ENCODE measurements at places on chromosomes 11 and 22.

GRCh38 chr22:16695261-16695660 lies 102.7 kb upstream of the CCT8L2 start:
- no peak for DNase-seq

DNA sequence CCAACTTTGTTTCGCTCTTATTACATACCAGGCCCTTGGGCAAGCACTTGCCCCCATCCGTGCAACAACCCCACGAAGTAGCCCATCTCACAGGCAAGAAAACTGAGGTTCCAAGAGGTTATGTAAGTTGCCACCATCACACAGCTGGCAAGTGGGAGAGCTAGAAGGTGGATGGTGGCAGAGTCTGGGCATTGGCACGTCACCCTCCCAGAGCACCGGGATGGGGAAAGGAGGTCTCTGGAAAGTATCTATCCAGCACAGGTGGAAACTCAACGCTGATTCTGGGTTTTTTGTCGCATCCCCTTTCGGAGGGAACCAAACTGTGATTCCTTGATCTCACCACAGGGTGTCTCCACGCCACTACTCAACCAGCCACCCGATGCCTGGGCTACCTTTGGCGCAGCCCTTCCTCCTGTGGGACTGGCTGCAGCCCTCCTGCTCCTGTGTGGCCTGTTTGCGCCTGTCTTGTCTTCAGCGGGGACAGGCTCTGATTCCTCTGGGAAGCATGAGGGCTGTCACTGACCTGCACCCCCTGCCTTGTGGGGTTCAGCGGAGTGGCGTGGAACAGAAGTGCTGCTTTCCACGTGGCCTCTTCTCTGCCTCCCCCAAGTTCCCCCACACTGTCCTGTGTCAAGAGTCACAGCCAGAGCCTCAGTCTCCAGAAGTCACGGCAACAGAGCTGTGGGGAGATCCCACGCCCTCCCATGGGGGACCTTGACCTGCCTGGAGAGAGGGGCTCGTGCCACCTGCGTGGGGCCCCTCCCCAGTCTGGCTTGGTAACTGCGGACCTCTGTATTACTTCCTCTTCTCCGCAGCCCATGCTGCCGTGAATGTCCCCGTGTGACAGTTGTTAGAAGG lies 34.4 kb upstream of the TRIM29 start:
- DNase-seq, result no peak

DNA sequence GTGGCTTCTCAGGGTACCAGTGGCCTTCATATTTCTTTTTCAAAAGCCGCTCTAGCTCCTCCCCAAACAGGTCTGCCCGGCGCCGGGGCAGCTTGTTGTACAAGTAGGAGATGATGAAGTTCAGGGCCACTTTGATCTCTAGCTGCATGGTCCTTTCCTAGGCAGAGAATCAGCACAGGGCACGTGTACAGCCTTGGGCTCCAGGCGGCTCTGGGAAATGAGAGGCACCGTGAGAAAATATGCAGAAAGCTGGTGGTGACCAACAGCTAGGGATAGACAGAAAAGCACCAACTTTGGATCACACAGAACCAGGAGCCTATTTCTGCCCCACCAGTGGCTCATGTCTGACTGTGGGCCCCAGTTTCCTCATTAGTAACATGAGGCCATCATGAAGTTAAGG lies 9.4 kb downstream of the TOB2 start:
- no peak for DNase-seq

- DNase-seq, result no peak
Measured at GRCh38 chr22:23102776-23103175, 32.5 kb downstream of the GNAZ start.
